ENCODE measurements at places on chromosomes 6 and 20. TPM values are rescaled to one million over a fixed set of nuclear protein-coding genes. Genes with fewer than 3 reads are reported as not detected.

WFDC11 gene
- total RNA-seq = not detected

CASS4 gene
- not detected for total RNA-seq

C2 gene
- total RNA-seq = 0.26 TPM

C4B gene
- 3.5 TPM for total RNA-seq

GRCh38 chr6:124866040-124866439, 96.2 kb upstream of the RNF217 start:
- no peak for DNase-seq

DNA sequence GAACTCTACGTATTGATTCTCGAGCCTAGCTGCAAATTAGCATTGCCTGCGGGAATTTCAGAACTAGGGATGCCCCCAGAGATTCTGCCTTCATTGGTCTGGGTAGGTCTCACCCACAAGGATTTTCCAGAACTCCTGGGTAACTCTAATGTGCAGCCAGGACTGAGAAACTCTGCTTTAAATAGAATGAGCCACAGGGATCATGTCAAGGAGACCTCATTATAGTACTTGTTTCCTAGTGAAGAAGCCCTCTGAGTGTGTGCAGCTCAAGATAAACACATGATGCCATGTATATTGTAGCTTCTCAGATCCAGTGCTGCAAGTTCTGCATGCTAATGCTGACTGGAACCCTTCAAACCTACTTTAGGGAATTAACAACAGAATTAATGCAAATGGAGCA, 179.2 kb downstream of the PHACTR1 start:
- no peak for DNase-seq

DNA sequence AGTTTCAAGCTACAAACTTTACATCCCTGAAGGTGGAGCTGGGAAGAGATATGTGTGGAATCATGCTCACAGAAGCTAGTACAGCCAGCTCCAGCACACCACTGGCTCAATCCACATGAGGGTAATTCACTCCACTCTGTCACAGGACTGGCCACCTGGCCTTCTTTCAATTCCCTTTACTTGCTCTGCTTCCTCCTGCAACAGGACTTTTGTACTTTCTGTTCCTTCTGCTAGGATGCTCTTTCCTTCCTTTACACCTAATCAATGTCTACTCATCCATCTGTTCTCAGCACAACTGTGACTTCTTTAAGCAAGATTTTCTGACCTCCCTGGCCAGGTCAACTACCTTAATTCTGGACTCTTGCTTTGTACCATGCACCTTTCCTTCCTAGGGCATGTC, 39.4 kb upstream of the MYB start:
- DNase-seq = no peak

DNA sequence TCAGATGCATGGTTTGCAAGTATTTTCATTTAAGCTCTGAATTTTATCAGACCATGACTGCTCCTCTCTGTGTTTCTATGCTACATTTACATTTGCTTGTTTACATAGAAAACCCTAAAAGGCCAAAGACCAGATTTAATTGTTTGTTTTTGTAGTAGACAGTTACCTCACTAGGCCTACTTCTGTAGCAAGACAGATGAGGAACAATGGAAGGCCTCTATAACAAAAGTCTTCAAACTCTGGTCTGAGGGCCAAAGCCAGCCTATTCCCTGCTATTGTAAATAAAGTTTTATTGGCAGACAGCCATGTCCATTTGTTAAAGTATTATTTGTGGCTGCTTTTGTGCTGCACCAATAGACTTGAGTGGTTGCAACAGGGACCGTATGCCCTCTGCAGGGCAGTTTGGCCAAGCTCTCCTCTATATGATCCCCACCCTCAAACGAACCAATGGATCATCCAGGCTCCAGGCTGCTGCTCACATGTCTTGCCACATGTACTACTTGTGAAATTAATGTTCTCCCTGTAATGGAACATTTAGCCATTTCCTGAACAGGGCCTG, 182.0 kb downstream of the DOK5 start:
- DNase-seq = no peak

- DNase-seq = no peak
These were observed 3.1 kb downstream of the CHMP4B start for GRCh38 chr20:33814238-33814712.

GRCh38 chr6:153183925-153184324, 52.8 kb upstream of the RGS17 start:
- no peak for DNase-seq

- DNase-seq = no peak
These were observed 27.2 kb upstream of the PREX1 start for GRCh38 chr20:48855046-48855445.

- DNase-seq = no peak
These were observed 218.2 kb downstream of the C6orf118 start for GRCh38 chr6:165091121-165091785.

DNA sequence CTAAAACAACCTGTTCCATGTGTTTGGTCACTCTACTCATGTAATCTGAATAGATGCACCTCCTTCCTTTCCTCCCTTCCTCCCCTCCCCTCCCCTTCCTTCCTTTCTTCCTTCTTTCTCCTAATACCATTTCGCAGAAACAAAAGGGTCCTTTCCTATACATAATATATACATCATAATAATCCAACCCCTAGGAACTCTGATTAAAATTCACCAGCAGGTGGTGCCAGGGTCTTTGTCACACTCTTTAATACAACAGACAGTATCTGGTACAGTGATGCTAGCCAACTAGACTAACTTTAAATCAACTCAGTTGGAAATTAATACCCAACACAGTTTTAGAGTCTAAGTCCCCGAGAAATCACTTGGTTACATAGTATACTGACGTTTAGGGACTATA, 181.2 kb upstream of the SHLD1 start:
- no peak for DNase-seq

DNA sequence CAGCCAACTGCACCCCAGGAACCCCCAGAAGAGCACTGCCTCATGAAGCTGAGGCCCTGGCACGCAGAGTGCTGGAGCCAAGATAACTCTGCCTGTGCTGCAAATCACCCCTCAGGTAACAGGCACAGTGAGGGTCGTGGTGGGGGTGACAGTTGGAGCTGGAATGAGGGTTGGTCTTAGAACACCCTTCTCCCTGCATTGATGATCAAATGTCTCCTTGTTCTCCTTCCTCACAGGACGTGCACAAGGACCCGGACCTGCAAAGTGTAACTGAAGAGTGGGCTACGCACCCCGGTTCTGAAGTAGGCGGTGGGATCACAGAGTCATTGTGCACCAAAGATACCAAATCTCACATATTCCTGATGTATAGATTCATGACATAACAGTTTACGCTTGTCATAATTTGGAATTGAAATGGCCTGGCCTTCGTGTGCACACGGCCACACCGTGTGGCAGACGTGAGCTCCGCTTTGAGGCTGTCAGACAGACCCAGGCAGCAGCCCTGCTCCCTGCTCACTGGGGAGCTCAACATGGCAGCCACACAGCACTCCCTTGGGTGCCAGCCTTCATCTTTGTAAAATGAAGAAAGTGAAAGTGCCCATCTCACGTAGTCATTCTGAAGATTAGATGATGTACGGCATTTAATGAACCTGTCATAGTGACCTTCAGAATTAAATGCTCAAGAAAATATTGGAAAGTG, 8.8 kb downstream of the THBS2 start:
- no peak for DNase-seq

DNA sequence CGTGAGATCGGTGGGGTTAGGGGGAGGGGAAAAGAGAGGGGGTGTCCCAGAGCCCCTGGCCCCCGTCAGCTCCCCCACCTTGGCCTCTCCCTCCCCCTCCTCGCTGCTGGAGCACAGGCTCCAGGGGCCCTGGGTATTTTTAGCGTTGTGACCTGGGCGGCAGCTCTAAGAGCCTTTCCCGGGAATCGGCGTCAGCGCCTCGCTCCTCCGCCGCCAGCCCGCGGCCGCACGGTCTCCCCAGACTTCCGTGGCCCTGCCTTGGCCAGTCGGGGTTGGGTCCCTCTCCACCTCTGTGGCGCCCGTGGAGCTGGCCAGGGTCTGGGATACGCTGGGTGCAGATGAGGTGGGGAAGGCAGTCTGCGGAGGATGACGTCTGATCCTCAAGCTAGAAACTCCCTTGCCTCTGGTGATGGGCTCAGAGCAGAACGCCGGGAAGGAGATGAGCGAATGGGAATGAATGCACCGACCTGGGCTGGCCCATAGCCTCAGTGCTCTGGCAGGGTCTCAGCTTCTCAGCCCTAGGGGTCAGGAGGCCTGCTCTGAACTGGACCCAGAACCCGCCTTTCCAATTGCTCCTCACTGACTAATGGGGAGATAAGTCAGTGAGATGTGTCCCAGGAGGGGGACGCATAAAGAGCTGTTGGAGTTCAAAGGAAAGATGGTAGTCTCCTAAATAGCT, 883 bp upstream of the DBNDD2 start:
- no peak for DNase-seq

DNA sequence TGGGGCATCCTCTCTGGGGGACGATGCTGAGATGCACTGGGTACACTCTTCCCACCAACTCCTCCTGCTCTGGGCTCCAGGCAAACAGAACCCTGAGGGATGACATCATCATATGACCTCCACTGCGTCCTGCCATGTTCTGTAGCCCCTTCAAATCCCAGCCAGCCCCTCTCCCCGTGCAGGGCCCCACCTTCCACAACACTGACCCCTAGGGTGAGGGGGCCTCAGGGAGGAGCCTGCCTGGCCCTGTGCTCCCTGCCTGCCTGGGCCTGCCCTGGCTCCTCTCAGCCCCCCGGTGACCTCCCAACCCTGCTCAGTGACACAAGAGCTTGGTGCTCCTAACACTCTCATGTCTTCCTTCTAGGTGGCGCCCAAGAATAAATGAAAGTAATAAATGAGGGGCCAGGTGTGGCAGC, 9.6 kb upstream of the SPDEF start:
- DNase-seq = no peak

DNA sequence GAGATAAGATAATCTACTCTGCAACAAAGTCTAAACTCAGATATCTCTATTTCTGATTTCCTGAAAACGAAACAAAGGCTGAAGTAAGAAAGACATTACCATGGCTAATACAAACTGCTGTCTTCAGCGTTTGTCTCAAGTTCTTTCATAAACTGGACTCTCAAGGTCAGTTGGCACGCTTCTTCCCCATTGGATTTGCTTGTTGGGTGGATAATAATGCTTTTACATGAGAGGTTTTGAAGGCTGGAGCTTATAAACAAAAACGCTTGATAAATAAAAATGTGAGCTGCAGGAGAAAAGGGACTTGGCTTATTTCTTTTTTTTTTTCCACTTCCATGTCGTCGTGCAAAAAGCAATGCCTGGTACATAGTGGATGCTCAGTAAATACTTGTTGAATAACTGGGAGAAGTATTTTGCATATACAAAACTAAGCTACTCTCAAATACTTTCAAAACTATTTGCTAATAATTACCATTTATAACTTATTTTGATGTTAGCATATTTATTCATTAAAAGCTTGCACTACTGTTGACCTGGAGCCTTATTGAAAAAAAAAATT, 65.7 kb upstream of the EEF1A1 start:
- DNase-seq = no peak

DNA sequence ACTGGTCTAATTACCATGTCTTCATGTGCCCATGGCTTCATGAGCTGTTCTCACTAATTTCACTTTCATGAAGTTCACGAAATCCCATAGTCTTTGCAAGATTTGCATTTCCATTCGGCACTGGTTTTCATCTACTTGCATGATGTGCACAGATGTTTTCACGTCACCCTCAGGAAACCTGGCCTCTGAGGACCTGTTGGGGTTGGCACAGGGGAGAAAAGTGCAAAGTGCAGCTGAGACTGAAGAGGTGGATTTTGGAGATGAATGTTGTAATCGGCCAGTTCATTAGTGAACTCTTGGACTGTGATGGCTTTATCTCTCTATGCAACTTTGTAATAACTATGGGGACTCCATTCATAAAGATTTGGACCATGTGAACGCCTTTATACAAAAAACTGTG, 80.2 kb upstream of the SULF2 start:
- DNase-seq = no peak

DNA sequence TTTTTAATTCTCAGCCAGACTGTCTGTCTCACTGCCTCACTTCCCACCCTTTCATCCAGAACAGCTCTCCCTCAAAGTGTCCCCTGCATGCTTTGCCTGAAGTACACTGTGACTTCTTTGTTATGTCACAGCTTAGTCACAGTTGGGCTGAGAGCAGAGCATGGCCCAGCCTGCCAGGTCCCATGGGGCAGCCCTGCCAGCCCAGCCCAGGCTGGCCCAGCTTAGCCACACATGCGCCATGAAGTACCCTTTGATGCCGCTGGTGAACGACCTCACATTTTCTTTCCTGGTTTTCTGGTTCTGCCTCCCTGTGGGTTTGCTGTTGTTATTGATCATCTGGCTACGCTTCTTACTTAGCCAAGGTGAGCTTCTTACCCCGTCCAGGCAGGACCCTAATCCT, at the start of gene ADIG:
Gene ADIG, plus strand, starts transcription at position 185 of the 400 bp plus-strand sequence. Its CDS starts 54 bp downstream, at position 239.
- no peak for DNase-seq

- DNase-seq = no peak
These were observed 175.9 kb upstream of the SCGN start for GRCh38 chr6:25476126-25476525.

- peak; percentile 51 for DNase-seq
These were observed 637.6 kb downstream of the RNF144B start for GRCh38 chr6:19024737-19025136.

DNA sequence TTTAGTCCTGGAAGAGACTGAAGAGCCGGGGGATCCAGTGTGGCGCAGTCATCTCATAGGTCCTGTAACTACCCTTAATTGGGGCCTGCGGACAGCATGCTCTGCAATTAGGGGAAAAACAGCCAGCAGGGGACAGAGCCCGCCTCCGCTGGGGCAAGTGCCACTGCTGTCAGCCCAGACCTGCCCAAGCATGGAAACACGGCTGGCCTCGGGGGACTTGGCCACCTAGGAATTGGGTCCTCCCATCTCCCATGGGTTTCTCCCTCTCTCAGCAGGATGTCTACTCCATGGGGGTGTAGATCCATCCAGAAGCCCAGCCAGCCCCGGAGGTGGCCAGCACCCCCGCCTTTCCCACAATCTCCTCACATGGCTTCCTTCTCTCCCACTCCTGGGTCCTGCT, 3.6 kb downstream of the GHRH start:
- no peak for DNase-seq

GRCh38 chr6:79949233-79949632, 1.9 kb upstream of the ELOVL4 start:
- no peak for DNase-seq

DNA sequence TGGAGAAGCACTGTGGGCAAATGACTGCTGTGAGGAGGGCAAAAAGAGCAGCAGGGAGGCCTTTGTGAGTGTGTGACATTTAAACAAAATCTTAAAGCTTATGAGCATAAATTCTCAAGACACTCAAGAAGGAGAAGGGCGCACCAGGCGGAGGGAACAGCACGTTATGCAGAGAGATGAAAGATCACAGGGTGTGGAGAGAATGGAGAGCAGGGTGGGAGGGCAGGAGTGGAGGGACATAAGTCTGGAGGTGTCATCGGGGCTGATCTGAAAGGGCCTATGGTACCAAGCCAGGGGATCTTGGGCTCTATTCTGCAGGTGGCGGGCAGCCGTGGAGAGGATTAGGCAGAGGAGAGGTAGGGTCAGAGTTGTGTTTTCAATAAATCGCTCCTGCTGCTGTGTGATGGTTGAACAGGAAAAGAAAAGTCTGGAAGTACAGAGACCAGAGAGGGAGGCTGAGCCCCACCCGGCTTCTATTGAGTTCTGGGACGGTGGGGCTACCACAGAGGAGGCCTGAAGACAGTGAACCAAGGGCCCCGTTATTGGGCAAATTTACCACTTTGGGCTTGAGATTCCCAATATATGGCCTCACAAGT, 24.3 kb upstream of the DLGAP4 start:
- no peak for DNase-seq

- no peak for DNase-seq
These were observed 84.1 kb downstream of the C6orf52 start for GRCh38 chr6:10610289-10610688.
